ENCODE measurements at places on chromosomes 7 and 10.

DNA sequence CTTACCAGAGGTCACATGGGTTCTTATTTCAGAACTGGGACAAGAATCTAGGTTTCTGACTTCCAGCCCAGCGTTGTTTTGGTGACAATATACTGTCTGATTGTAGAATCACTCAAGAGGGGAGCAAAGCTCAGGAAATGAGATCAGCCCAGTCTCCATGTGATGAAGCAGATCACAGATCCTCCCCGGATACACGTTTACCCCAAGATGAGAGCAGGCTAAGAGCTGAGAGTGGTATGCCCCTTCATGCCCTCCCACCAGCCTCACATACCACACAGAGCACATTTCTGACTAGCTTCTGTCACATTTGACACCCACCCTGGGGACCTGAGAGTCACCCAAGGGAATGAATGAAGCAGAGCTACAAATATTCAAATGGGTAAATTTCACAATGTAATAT, 27.1 kb upstream of the PRKCQ start:
- no peak for DNase-seq

DNA sequence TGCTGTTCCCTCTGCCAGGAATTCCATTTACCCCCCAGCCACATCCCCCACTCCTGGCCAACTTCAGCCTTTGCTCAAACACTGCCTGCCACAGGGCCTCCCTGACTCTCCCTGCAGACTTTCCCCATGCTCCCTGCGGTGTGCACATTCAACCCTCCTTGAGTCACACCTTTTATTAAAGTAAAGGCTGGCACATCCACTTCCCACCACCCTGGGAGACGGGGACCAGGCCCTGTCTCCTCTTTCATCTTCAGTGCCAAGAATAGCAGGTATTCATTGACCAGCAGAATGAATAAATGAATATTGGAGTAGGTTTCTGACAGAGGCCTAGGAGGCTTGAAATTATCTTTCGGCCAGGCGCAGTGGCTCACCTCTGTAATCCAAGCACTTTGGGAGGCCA, 91.4 kb downstream of the GRK5 start:
- DNase-seq = no peak

DNA sequence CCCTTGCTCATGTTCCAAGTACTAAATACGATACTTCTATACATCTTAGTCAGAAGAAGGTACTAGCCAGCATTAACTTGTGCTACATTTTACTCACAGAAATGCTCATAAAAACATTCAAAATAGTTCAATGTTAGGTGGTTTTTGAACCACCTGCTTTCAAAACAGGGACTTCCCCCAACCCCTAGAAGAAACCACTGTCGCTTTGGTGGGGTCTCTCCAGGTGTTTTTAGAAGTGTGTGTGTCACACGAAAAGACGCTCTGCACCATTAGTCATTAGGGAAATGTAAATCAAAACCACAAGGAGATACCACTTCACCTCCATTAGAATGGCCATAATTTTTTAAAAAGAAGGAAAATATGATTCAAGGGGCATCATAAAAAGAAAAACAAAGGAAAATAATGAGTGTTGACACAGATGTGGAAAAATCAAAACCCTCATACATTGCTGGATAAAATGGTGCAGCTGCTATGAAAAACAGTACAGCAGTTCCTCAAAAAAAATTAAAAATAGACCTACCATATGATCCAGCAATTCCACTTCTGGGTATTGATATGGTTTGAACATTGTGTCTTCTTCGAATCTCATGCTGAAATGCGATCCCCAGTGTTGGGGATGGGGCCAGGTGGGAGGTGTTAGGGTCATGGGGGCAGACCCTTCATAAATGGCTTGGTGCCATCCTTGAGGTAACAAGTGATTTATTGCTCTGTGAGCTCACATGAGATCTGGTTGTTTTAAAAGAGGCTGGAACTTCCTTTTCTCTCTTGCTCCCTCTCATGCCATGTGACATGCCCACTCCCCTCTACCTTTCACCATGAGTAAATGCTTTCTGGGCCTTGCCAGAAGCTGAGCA, 74.2 kb downstream of the MALSU1 start:
- DNase-seq = no peak

DNA sequence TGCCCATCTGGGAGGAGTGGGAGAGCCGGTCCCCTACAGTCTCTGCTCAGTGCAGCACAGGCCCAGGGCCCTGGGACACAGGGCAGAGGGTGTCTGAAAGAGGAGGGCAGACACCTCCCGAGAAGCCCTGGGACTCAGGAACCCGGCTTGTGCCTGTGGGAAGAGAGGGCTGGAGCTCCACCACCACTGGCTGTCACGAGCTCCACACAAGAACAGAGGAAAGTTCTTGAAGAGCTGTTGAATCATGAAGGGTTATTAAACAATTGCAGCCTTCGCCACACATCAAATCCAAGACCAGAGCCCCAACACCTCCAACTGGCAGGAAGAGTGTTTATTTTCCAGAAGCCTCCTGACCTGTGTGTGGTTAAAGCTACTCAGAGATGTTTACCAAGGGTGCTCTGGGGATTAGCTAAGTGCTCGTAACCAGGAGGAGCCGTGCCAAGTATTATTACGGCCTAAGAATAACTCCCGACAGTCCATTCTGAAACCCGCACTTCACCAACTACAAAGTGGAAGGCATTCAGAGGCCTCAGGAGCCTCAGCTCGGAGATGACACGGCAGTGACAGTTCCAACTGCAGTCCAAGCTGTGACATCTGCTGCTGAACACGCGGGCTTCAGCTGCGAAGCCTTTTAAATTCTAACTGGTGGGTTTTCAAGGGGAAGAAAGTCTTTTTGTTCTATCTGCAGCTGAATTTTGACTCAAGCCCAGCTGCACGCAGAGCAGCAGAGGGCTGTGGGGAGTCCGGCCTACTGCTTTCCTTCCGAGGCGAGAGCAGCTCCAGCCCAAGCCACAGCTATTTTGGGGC, 75.1 kb downstream of the MAD1L1 start:
- DNase-seq = peak; percentile 81

GRCh38 chr7:104964626-104965236, 49.3 kb upstream of the KMT2E start:
- DNase-seq = no peak

DNA sequence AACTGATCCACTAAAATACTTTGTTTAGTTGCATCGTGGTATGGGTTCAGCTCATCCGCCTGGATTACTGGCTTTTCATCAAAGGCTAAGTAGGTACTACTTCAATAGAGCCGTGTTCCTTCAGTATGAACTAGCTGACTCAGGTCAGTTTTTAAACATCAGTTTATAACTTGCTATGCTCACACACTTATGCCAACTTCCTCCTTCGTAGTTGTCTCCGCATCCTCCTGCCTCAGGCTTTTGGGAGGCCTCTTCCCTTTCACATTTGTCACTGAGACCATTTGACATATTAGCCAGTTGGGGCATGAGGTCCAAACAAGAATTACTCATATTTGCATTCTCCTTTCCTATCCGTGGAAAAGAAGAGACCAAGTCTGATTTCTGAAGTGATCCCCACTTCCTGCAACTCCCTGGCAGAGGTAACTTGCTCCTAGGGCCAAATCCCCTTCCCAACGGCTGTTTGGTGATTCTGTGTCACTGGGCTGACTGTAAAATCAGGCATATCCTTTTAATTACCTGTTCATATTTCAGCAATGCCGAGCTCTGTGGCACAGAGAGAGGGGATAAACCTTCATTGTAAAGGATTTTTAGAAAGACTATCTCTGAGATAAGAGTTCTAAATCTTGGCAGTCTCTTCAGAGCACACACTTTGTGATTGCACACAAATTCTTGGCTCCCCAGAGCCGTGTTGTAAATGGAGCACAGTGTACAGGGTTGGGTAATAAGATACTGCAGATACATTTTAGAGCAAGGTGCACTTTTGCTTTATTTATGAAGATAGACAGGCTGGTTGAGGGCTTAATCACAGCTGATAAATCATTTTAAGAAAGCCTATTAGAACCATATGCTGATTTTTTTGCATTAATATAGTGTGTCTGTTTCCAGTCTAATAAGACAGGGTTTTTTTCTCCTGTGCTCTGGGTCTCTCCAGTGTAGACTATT, 108.0 kb downstream of the CREB5 start:
- DNase-seq = no peak

DNA sequence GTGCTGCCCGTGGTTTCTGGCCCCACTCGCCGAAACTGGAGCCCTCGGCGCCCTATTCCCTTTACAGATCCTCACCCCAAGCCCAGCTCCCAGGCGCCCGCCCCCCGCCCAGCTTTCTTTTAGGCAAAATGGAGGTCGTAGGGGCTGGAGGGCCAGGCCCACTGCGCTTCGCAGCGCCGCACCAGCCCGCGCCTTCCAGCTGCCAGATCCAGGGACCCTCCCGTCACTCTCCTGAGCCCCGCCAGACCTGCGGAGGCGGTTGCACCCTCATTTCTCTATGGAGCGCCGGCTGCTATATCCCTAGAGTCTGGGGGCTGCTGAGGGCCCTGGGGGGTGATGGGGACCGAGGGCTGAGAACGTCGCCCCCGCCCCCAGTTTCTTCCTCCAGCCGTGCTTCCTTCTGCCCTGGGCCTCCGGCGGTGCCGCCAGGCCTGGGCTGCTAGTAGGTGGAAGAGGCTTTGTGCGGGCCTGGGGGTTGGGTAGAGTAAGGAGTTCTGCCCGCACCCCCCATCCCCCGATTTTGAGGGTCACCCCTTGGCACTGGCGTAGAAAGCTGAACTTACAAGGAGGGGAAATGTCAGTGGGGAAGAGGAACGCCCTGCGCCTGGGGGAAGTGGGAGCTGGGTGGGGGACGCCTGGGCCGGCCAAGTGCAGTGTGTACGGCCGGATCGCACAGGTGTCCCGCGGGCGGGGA, 1.0 kb downstream of the GNB2 start:
- DNase-seq = no peak

- no peak for DNase-seq
Measured at GRCh38 chr7:51592842-51593599, 276.4 kb upstream of the COBL start.

DNA sequence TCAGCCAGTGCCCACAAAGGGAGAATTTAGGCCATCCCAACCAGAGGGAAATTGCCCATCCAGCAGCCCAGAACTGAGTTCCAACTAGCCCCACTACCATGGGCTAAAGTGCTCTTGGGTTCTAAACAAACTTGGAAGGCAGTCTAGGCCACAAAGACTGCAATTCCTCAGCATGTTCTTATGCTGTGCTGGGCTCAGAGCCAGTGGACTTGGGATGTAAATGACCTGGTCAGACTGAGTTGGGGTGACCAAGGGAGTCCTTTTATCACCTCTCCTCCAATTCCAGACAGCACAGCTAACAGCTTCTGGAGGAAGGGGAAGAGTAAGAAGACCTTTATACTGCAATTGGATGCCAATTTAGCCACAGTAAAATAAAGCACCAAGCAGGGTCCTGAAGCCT, 607.2 kb upstream of the KCND2 start:
- DNase-seq = no peak

- no peak for DNase-seq
Measured at GRCh38 chr7:101985057-101985902, 167.9 kb downstream of the CUX1 start.

- DNase-seq = no peak
Measured at GRCh38 chr7:25968205-25968993, 183.6 kb upstream of the NFE2L3 start.

GRCh38 chr10:86647773-86648703, 6.3 kb upstream of the OPN4 start:
- no peak for DNase-seq

- no peak for DNase-seq
Measured at GRCh38 chr7:86786376-86786775, 142.7 kb downstream of the GRM3 start.

DNA sequence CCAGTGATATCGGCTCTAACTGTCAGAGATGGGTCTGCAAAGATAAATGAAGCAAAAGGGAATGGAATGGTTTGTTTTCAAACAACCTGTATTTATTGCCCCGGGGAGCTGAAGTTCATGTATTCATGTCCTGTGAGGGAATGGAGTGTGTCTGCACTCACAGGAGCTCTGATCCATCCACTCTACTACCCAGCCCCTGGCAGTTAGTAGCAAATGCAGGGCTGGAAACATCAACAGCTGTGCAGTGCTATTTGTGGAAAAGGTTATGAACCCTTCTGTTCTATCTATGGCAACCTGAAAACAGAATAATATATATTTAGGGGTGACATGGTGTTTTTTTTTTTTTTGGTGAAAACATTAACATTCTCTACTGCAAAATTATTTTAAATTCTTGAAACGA, 9.8 kb downstream of the AGR2 start:
- DNase-seq = no peak

DNA sequence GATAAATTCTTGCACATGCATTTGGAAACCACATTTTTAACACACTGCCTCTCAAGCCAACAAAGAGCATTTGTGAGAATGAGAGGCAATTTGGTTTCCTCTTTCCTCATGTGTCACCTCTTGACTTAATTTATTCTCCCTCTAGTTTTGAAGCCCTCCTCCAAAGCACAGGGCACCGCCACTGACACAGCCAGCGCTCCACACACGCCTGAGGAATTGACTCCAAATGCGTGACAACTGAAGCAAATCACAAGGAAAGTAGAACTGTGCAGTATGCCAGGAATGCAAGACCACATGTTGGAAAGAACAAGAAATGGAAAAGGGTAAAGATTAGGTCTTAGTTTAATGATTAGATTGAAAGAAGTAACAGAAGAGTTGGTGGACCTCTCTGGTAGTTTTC, 173.3 kb downstream of the LSM5 start:
- DNase-seq = no peak

- DNase-seq = no peak
Measured at GRCh38 chr10:82908751-82909150, 1033.8 kb downstream of the NRG3 start.

GRCh38 chr10:10247585-10247984, 770.1 kb upstream of the CELF2 start:
- no peak for DNase-seq

All from cardiac muscle cell (in vitro differentiated cells and primary cell).